ENCODE measurements at places on chromosomes 5 and 9. TPM values are rescaled to one million over a fixed set of nuclear protein-coding genes. Genes with fewer than 3 reads are reported as not detected.

DNA sequence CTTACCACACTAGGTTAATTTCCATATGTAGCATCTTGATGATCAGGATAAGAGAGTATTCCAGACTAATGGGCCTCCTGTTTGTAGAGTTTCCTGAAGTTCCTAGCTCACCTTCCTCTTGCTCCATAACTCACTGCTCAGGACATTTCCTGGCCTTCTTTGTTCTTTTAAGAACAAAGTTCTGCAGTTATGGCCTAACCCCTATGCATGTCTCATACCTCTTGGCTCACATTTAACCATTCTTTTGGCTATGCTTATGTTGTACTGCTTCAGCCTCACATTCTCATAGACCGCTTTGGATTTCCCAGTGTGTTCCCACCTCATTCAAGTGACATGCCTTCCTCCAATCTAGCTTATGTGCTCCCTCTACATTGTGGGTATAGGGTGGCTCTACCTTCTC is 40.5 kb upstream of the HMGCS1 start:
- DNase-seq = no peak

DNA sequence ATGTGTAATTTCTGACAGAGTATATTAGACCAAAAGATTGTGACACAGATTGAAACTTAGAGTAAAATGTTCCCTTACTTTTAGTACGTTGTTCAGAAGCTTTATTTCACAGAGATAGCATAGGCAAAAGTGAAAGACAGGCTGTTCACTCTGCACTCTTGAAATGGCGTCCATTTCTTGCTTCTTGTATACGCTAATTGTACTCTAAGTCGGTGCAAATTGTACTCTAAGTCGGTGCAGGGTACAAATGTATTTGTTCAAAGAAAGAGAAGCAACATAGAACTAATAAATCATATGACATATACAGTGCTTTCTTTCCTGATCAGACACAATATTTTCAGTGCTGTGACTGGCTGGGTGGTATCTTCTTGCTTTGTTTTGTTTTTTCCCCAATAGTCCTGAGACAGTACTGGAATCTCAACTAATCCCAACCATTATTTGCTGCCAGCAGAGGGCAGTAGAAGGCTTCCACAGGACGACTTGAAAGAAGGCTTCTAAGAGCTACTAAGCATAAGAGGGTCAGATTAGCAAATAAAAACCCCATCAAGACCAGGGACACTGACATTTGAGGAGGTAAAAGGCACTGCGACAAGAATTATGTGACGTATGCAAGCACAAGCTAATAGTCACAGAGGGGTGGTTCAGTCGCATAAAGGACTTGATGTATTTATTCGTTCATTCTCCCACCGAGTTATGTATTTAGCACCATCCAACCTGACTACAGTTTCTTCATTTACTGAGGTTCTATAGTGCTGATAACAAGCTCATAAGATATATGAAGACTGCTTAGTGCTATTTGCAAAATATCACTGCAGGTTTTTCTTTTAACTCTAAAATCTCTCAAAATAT is 831.8 kb downstream of the TAF11L14 start:
- no peak for DNase-seq

GRCh38 chr5:172303162-172303561 is 19.6 kb upstream of the UBTD2 start:
- no peak for DNase-seq

GRCh38 chr9:112200711-112201110 is 25.6 kb upstream of the SUSD1 start:
- DNase-seq = no peak

DNA sequence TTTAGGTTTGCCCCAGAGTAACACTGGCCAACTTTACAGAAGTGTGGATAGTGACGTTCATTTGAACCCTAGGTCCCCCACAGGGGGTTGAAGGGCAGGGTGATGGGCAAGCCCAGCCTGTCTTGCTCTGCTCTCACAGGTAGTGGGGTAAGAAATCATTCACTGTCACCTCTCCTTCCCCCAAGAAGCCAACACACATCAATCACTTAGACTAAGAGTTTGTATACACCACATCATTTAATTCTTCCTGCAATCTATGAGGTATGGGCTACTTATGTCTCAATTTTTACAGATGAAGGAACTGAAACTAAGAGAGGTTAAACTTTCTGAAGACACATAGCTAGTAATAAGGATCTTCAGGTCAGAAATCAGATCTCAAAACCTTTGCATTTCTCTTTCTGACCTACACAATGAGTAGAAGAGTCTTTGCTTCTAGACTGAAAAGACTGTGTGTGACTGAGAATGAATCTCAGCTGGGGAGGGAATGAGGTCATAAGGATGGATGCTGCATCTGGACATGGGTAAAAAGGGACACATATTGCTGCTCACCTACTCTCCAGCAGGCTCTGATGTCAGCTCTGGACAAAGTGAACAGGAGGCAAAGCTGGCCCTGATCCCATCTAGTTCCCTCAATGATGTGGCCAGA is 81.0 kb upstream of the EQTN start:
- no peak for DNase-seq

DNA sequence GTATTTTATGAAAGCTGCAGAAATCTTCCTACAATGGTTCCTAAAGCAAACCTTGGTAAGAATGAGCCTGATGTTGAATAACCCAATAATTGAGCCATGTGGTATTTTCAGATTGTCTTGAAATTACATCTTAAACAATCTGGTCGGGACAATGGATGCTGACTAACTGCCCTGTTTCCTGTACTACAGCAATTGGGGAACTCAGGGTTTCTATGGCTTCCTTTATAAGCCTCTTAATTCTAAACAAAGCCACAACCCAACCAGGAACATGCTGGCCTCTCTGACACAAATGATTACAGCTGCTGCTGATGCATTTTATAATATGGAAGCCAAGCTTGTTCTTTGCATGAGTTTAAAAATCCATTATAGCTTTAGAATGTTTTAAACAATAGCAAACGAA is 30.2 kb downstream of the PTPN3 start:
- no peak for DNase-seq

GRCh38 chr5:1763548-1763911 is 36.1 kb downstream of the MRPL36 start:
- peak; percentile 23 for DNase-seq

DNA sequence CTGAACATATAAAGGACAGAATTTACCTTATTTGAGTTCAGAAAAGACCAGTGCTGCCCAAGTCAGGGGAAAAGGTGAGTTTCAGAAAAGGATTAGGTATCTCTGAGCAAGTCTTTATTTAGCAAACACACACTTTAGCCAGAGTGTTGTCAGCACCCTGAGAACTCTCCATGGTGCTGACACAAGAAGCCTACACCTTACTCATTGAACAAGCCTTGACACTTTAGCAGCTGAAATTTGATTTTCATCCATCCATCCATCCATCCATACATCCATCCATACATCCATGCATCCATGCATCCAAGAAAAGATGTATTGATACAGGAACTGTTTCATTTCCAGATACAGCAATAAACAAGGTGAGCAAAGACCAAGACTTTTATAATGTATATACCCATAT is 311.2 kb downstream of the TRIM32 start:
- no peak for DNase-seq

GRCh38 chr9:124345063-124345462 is 70.2 kb downstream of the PSMB7 start:
- no peak for DNase-seq

- no peak for DNase-seq
These were observed 10.8 kb downstream of the S1PR3 start for GRCh38 chr9:89001917-89002540.

- no peak for DNase-seq
These were observed 47.5 kb downstream of the FAM114A2 start for GRCh38 chr5:153991168-153991567.

DNA sequence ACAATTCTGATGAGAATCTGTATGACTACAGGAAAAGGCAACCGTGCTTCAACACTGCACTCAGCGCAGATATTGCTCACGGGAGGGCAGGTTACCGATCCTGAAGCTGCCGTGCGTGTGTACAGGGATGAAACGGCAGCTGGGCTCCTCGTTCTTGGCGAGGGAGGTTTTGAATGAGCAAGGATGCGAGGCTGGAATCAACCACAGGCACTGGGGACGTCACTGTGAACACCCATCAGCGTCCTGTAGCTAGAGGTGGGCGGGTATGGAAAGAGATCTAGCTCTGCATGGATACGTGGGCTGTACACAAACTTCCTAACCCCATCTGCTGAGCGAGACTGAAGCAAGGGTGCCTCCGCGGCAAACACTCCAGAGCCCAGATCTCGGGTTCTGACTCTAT is 84.3 kb upstream of the COL5A1 start:
- DNase-seq = no peak

- DNase-seq = no peak
These were observed 16.5 kb upstream of the UBE2QL1 start for GRCh38 chr5:6432206-6432605.

- no peak for DNase-seq
These were observed 26.5 kb downstream of the AQP7 start for GRCh38 chr9:33375841-33376321.

- DNase-seq = no peak
These were observed 808.4 kb downstream of the CDH18 start for GRCh38 chr5:19179571-19179970.

- DNase-seq = no peak
These were observed 82.2 kb downstream of the NRG2 start for GRCh38 chr5:139960723-139961383.

DNA sequence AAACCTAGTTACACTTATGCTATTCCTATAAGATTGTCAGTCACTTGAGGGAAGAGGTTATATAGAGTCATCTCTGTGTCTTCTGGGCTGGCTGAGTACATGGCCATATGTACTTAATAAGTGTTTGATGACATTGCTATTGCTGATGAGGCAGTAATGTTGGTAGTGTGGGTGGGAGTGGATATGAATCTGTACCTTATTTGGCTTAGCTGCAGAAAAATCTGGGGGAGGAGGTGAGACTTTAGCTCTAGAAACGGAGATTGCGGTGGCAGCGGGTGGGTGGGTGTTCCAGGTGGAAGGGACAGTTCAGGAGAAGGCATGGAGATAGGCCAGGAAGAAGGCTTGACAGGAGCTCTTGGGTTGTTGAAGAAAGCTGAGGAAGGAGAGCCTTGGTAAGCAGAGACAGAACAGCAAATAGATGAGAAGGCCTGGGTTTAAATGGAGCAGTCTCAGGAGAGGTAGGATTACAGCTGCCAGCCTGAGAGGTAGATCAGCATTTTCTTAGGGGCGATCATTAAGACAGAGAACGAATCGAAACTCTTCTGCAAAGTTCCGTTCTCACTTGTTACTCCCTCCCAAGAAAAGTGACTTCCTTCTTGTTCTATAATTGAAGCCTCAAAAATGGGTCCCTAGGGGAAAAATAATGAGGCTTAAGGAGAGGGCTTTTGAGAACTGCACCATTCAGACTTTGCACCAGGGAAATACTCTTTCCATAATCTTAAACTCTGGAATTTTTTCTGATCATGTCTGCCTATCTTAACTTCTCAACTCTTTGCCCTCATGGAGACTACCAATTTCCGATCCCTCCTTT is 160.5 kb downstream of the UNC13B start:
- no peak for DNase-seq

DNA sequence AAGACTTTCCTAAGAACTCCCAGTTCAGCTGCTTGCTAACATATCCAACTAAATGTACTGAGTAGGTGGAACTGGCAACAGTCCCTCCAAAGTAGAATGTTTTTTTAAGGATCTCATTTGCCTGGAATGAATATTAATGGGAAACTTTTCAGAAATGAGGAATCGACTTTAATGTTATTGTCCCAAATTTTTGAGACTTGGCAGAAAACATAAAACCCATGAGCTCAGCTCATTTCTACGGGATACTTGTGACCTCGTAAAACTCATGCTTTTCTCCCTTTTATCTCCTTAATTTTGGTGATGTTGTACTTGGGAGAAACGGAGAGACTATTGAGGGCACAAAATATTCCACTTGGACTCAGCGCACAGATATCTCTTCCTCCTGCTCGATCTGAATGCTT is 296.8 kb downstream of the EBF1 start:
- no peak for DNase-seq

- DNase-seq = no peak
These were observed 73.8 kb upstream of the ASTN2 start for GRCh38 chr9:117488659-117489058.

GRCh38 chr5:1551426-1552301 is 27.9 kb upstream of the LPCAT1 start:
- peak; percentile 42 for DNase-seq

GRCh38 chr5:120447706-120448239 is 16.3 kb upstream of the PRR16 start:
- DNase-seq = no peak

DNA sequence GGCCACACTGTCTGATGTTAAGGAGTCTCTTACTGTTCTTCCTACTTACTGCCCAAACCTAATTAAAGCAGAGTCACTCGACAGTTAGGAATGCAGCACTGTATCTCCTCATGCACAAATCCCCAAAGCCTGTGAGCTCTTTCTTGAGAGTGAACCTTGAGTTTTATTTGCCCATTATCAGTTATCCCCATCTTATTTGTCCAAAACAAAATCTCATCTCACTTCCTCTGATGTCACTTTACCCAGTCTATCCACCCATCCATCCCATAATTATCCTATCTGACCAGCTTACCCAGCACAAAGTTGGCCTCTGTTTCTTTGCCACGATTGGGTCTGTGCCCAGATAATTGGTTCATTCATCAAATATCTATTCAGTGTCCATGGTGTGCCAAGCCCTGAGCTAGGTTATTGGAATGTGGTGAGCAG is 250.8 kb downstream of the SLIT3 start:
- no peak for DNase-seq

DNA sequence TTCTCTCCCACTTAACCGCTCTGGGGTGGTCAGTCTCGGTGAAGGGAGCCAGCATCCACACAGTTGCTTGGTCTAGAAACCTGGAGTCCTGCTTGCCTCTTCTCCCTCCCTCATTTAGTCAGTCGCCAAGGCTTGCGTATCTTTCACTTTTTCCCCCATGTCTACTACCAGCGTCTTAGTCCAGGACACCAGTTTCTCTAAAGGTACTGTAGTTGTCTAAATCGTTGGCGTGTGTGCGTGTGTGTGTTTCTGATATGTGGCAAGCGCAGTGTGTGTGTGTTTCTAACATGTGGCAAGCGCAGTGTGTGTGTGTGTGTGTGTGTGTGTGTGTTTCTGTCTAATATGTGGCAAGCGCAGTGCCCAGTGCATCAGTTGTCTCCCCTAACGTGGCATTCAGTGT is 641 bp downstream of the ATP6V1G1 start:
- no peak for DNase-seq

DNA sequence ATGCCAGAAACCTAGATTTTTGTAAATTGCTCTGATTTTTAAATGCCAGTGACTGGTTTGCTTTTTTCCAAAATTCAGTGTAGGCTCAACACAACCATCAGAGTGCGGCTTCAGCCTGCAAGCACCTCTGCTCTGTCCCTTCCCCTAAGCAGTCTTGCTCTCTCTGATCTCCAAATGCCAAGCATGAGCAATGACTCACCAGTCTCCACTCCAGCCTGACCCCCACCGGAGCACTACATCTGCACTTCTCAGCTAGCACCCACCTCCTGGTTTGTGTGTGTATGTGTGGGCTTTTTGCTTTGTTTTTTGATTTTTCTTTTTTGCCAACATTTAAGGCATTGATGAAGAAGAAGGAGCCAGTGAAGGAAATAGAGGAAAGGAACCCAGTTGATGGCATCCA is 61.4 kb upstream of the ADRA1B start:
- DNase-seq = no peak

- DNase-seq = no peak
These were observed 7.3 kb upstream of the OR2V1 start for GRCh38 chr5:181138258-181138657.

- no peak for DNase-seq
These were observed 32.3 kb upstream of the UBTD2 start for GRCh38 chr5:172315587-172316493.

The TLR4 gene
- not detected for total RNA-seq

The PLPPR1 gene
- not detected for total RNA-seq

The SOX30 gene
- total RNA-seq = 0.14 TPM

The GAPVD1 gene
- total RNA-seq = 67.7 TPM

The AGXT2 gene
- total RNA-seq = not detected
